ENCODE measurements at places on chromosomes 11 and 22.

DNA sequence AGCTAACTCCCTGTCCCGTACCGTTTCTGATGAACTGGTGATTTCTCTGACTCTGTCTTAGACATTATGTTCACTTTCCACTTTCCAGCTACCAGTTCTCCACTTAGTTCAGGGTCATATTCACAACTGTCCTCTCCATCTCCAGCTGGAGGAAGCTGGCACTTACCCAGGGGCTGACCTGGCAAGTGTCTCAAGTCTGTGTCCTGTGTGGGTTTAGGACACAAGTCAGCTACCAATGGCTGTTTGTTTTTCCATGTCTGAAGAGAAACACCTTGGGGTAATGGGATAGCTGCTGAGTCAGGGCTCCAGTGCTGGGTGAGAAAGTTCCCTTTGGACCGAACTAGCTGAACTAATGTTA is 134.4 kb downstream of the CSNK2A3 start:
- peak; percentile 65 for DNase-seq

DNA sequence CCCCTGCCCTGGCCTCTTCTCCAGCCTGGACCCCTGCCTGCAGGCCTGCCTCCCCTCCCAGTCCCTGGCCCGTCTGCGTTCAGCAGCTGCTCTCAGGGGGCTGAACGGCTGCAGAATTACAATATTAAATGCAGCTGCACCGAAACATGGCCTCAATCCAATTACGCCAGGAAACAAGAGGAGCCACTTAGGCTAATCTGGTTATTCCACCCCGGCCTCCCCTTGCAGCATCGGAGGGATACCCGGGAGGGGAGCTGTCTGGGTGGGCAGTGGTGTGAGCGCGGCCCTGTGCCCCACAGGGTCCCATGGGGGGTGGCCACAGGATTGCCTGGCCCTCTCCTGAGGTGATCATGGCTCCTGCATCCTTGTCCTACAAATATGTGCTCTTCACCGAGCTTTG is 42.6 kb downstream of the FLRT1 start:
- DNase-seq = no peak

GRCh38 chr22:39236321-39237317 is 8.2 kb downstream of the PDGFB start:
- peak; percentile 46 for DNase-seq

GRCh38 chr11:105429096-105429910 is 180.6 kb upstream of the GRIA4 start:
- DNase-seq = no peak

GRCh38 chr11:121589946-121590537 is 137.3 kb upstream of the SORL1-AS1 start:
- no peak for DNase-seq

GRCh38 chr22:42425337-42425988 is 6.7 kb downstream of the NFAM1 start:
- no peak for DNase-seq

DNA sequence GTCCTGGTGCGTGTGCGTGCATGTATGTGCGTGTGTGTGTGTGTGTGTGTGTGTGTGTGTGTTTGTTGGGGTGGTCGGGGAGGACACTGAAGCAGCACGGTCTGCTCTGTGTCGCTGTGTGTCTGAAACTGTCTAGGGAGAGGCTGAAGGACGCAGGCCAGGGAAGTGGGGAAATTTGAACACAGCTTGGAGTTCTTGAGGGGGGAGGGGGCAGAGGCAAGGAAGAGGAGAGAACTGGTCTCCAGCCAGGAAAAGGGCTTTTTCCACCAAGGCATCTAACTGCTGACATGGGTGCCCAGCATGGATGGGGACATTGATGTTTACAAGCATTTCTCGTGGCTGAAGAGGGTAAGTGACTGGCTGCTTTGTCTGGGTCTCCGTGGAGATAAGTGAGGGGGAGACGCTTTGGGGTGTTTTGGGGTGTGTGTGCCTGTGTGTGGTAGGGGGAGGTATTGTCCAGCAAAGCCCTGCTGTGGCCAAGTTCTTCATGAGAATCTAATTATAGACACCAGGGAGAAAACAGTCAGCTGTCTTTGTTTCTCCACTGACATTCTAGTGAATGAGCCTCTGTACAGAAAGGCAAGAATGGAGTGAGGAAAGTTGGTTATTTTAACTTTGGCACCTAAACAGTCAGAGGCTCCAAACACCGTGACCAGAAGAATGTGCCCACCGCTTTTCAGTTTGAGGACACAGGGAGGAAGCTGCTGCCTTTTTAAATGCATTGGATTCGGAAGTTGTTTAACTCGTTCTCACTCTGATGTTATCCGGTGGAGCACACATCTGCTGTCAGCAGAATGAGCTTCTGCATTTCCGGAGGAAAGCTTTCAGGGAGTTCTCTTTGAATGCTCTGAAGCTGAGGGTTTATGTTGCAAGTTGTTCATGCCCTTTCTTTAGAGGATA is 63.7 kb downstream of the PPFIBP2 start:
- peak; percentile 74 for DNase-seq

DNA sequence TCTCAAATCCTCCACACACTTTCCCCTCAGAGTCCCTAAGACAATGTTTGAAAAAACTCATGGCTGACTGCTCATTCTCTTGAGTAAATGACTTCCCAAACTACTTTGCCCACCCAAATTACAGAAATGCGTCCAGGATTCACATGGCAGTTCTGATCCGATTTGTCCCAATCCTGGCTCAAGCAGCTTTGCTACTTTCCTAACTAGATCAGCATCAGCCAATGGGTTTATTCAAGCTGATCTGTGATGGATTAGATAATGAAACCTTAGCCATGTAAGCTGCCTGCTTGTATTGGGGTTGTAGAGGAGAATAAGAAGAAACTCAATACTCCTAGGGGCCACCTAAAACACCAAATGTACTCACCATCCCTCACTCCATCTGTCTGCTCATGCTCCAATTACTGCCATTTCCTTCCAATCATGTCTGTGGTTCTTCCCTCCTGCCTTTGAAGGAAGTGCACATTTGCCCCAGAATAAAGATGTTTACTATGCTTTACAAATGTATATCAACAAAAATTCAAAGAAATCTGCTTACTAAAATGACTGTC is 6.9 kb downstream of the RBFOX2 start:
- DNase-seq = no peak

DNA sequence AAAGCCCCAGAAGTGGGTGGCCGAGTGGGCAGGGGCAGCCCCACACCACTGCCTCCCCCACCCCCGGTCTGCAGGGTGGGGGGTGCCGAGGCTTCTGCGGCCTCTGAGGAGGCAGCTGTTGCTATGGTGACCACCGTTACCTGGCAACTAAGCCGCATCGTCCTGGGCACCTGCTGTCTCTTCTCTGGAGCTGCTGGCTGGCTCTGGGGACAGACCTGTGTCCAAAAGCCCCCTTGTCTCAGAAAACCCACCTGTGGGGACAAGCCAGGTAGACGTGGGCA is 79.9 kb upstream of the PRR5 start:
- peak; percentile 89 for DNase-seq

DNA sequence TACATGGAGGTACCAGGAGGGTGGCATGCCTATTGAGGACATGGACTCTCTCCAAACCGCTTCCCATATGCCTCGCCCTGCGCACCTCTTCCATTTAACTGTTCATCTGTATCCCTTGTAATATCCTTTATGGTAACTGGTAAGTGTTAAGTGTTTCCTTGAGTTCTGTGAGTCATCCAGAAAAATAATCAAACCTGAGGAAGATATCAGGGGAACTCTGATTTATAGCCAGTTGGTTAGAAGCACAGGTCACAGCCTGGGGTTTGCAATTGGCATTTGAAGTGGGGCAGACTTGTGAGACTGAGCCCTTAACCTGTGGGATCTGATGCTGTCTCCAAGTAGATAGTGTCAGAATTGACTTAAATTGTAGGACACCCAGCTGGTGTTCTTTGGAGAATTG is 27.6 kb upstream of the CAT start:
- no peak for DNase-seq

DNA sequence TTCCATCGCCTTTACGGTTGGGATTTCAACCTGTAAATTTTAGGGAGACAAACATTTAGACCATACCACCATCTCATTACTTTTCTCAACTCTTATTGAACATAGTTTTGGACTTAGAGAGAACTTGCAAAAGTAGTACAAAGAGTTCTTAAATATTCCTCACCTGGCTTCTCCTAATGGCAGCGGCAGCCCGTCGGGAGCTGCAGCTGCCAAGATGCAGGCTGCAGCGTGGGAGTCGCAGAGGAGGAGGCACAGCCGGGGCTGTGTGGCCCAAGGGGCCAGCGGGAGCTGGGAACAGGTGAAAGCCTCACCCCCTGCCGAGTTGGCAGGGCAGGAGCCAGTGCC is 23.1 kb upstream of the RNASEH2C start:
- no peak for DNase-seq
